Breast epithelium (tissue), 4 donors: ENCODE measurements at places on chromosomes 12 and 14. TPM values are rescaled to one million over a fixed set of nuclear protein-coding genes. Genes with fewer than 3 reads are reported as not detected.
A peak's percentile ranks its signal among the peaks of the same experiment; 100 is the strongest.

- no peaks in the 10 kb centered on the region for H3K27me3 ChIP-seq
- no peak overlapping the region for H3K4me3 ChIP-seq
- H3K36me3 ChIP-seq, result no peaks in the 10 kb centered on the region
- no peak for DNase-seq
Measured at GRCh38 chr12:15830538-15830937, 41.4 kb upstream of the EPS8 start.

DNA sequence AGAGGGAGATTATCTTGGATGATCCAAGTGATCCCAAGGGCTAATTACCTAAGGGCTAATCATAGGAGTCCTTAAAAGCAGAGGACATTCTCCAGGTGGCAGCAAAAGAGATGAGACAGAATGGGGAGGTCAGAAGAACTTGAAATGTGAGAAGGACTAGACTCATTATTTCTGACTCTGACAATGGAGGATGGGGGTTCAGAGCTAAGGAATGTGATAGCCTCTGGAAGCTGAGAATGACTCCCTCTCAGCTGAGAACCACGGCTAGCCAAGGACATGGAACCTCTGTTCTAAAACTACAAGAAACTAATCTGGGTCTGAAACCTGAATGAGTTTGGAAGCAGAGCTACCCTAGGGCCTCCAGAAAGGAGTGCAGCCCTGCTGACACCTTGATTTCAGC is 35.6 kb upstream of the ANKS1B start:
- no peaks in the 10 kb centered on the region for H3K27me3 ChIP-seq
- H3K4me3 ChIP-seq, result no peak overlapping the region
- DNase-seq, result no peak
- H3K27ac ChIP-seq, result no peak overlapping the region

GRCh38 chr14:30260833-30261607 is 297.9 kb upstream of the G2E3 start:
- H3K4me3 ChIP-seq, result no peak overlapping the region
- H3K4me1 ChIP-seq, result no peaks in the 10 kb centered on the region
- H3K36me3 ChIP-seq, result no peaks in the 10 kb centered on the region
- H3K27ac ChIP-seq, result no peak overlapping the region

GRCh38 chr14:74348735-74349463 is 628 bp downstream of the VRTN start:
- H3K27ac ChIP-seq, result no peak overlapping the region
- H3K27me3 ChIP-seq, result no peaks in the 10 kb centered on the region
- no peak for DNase-seq
- H3K4me3 ChIP-seq, result no peak overlapping the region
- H3K36me3 ChIP-seq, result no peaks in the 10 kb centered on the region
- no peaks in the 10 kb centered on the region for H3K4me1 ChIP-seq

DNA sequence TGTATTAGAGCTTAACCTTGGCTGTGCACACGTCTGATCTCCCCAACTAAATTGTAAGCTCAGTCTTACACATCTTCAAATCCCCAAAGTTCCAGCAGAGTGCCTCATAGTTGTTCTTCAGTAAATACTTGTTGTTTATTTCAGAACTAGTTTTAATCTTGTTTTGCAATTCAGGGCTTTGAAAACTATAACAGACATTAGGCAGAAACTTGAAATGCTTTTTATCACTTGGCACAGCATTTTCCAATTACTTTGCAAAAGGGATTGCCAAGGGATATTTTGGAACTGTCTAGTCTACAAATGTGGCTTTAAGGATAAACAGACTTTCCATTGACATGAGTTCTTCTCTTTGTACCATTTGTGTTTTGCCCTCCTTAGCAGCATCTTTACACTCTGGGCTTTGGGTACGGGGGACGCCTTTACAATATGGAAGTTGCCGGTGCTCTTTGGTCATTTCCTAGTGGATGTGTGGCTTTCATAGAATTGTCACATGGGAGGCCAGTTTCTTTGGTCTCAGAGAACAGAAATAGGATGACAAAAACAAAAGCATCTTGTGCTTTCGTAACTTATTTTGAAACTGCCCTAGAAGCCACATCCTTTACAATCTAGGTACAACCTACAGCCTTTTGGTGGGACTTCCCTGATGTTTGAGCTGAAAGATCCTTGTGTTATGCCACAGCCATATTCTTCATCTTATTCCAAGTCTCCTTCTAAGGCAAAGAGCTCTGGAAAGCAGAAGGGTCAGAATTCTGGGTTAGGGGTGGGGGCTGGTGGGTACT is 96.9 kb downstream of the NPAS3 start:
- no peak for DNase-seq
- H3K27me3 ChIP-seq, result no peaks in the 10 kb centered on the region
- no peaks in the 10 kb centered on the region for H3K36me3 ChIP-seq
- no peak overlapping the region for H3K4me3 ChIP-seq

- no peaks in the 10 kb centered on the region for H3K27me3 ChIP-seq
- peak overlapping the region; percentile 48 for H3K27ac ChIP-seq
- H3K4me1 ChIP-seq, result no peaks in the 10 kb centered on the region
Measured at GRCh38 chr12:12839873-12840579, 26.9 kb downstream of the DDX47 start.

DNA sequence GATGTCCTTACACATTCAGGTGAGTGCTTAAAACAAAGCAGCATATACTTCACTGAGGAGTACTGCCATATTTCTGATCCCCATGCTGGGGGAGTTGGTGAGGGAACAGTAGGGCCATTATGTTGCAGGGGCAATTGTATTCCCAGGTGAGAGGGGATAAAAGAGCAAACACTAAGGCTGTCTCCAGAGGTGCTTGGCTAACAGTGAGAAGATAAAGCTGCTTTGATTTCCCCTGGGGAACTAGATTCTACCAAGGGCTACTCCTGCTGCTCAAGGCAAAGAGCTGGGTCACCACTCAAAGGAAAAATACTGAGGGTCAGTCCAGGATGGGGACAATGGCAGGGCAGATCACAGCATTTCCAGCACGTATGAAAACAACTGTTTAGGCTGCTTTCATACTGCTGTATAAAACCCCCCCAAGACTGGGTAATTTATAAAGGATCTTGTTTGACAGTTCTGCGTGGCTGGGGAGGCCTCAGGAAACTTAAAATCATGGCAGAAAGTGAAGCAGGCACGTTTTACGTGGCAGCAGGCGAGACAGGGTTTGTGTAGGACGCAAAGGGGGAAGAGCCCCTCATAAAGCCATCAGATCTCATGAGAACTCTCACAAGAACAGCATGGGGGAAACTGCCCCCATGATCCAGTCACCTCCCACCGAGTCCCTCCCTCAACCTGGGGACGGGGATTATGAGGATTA is 47.8 kb upstream of the OR5AU1 start:
- no peak overlapping the region for H3K27ac ChIP-seq
- H3K4me1 ChIP-seq, result no peaks in the 10 kb centered on the region
- DNase-seq, result no peak
- H3K27me3 ChIP-seq, result no peaks in the 10 kb centered on the region
- peaks cover 1% of the 10 kb centered on the region for H3K36me3 ChIP-seq

DNA sequence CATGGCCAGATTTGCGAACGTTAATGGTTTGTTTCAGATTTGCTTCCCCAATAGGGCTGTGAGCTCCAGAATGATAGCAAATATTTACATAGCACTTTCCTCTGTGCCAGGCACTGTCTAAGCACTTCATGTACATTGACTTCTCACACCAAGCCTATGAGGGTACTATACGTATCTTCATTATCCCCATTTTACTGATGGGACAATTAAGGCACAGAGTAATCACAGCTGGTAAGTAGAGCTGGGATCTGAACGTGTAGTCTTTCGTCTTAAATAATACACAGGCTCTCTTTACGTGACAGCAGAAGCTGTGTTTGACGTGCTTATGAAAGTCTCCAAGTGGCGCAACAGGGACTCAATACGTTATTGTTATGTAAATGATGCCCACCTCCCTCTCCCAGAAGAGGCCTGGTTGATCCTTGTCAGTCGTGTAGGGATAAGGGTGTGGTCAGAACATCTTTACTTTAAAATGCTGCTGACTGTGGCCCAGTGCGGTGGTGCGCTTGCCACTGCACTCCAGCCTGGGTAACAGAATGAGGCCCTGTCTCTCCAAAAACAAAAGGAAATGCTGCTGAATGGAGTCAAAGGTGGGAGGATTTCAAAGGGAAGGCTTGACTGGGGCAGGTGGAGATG is 66.3 kb upstream of the TCL1B start:
- peaks cover 8% of the 10 kb centered on the region for H3K27me3 ChIP-seq
- H3K4me1 ChIP-seq, result no peaks in the 10 kb centered on the region
- no peaks in the 10 kb centered on the region for H3K36me3 ChIP-seq

GRCh38 chr12:129871991-129872972 is 31.5 kb downstream of the TMEM132D start:
- no peak for DNase-seq
- no peak overlapping the region for H3K4me3 ChIP-seq
- no peak overlapping the region for H3K27ac ChIP-seq
- H3K4me1 ChIP-seq, result no peaks in the 10 kb centered on the region
- H3K27me3 ChIP-seq, result no peaks in the 10 kb centered on the region

GRCh38 chr14:92121207-92121669 is 268 bp downstream of the NDUFB1 start:
- no peak for DNase-seq
- H3K27me3 ChIP-seq, result no peaks in the 10 kb centered on the region
- peak overlapping the region; percentile 97 for H3K4me3 ChIP-seq
- no peaks in the 10 kb centered on the region for H3K4me1 ChIP-seq
- H3K36me3 ChIP-seq, result no peaks in the 10 kb centered on the region

GRCh38 chr12:102478405-102479098 is 1.8 kb downstream of the IGF1 start:
- peak overlapping the region; percentile 81 for H3K27ac ChIP-seq
- H3K27me3 ChIP-seq, result no peaks in the 10 kb centered on the region

DNA sequence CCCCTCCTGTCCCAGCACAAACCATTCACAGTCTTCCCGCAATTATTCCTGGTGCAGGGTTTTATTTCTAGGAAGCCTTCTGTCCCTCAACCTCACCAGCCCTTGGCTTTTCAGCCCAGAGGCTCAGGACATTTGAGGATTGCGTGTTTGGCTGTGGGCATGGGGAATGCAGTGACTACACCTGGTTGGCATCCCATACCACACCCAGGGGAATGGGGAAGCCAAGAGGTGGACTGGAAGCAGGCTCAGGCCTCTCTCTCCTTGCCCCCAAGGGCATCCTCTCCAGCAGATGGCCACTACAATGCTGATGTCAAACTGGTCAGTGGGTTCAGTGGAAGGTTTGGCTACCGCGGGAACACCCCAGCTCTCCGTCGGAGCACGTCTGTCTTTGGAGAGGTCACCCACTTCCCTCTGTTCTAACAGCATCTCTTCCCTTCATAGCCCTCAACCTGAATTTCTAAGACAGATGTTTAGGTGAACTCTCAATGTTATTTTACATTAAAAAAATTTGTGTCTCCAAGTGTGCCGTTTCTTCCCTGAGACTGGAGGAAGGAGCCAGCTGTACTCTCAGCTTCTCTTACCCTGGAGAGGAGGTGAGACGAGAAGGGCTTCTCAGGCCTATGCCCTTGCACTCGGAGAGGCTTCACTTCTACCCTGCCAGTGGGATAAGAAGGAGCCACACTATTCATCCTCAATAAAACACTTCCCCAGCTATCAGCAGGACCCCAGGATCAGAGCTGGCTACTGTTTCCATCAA is 35.5 kb downstream of the DCAF4 start:
- H3K4me1 ChIP-seq, result no peaks in the 10 kb centered on the region
- no peaks in the 10 kb centered on the region for H3K36me3 ChIP-seq
- no peak overlapping the region for H3K4me3 ChIP-seq
- peak overlapping the region; percentile 65 for H3K27ac ChIP-seq
- no peaks in the 10 kb centered on the region for H3K27me3 ChIP-seq
- peak; percentile 60 for DNase-seq

DNA sequence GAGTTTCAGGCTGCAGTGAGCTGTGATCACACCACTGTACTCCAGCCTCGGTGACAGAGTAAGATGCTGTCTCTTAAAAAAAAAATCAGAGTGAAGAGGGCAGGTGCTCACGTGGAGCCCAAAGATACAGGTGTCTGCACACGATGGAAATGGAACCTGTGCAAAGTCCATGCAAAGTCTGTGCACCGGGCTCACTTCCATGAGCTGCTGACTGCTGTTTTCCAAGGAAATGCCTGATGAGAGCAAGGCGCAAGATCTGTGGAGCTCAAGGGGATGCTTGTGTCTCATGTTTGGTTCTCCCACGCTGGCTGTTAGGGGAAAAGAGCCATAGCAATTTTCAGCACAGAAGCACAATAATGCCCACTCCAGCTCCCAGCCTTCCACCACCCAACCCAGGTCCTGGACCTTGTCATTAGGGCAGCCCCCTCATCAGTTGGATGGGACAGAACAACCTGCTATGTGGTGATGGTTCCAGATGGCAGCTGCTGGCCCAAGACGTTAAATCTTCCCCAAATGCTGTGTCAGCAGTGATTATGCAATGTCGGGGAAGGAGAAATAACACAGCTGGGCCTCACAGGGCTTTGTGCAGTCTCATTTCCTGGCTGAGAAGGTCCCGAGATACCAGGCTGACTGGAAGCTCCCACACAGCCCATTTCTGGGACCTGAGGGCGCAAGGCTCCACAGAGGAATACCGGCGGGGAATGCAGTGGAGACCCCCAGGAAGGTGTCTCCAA is 27.9 kb upstream of the DICER1 start:
- no peaks in the 10 kb centered on the region for H3K36me3 ChIP-seq
- peaks cover 6% of the 10 kb centered on the region for H3K4me1 ChIP-seq
- no peak overlapping the region for H3K4me3 ChIP-seq
- H3K27me3 ChIP-seq, result no peaks in the 10 kb centered on the region
- H3K27ac ChIP-seq, result peak overlapping the region; percentile 58
- DNase-seq, result no peak

DNA sequence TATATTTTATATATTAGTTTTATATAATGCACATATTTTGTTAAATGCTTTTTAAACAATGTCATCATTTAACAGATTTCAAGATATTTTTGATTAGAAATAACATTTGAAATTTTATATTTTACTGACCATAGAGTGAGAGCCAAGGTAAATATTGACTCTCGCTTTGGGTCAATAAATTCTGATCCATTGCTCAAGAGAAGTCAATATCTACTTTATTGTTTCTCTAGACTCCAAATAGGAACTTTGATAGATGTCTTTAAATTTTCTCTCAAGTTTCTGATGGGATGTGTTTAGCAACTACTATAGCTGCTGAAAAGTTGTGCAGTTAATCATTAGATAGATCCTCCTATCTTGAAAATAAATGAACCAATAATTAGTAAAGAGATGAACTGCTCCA is 61.4 kb upstream of the ATXN7L3B start:
- H3K4me3 ChIP-seq, result no peak overlapping the region
- H3K27me3 ChIP-seq, result no peaks in the 10 kb centered on the region
- no peaks in the 10 kb centered on the region for H3K4me1 ChIP-seq
- no peaks in the 10 kb centered on the region for H3K36me3 ChIP-seq
- no peak overlapping the region for H3K27ac ChIP-seq

- H3K27ac ChIP-seq, result peak overlapping the region; percentile 53
- H3K4me3 ChIP-seq, result no peak overlapping the region
- DNase-seq, result no peak
- peaks cover 5% of the 10 kb centered on the region for H3K36me3 ChIP-seq
Measured at GRCh38 chr12:14442221-14442881, 76.9 kb downstream of the ATF7IP start.

EFS gene
- total RNA-seq, result 15.7 TPM

PIANP gene
- total RNA-seq, result not detected

FAM186B gene
- 0.96 TPM for total RNA-seq

CPNE8 gene
- 29.8 TPM for total RNA-seq

RAD51AP1 gene
- 2.9 TPM for total RNA-seq

KLRB1 gene
- total RNA-seq, result 0.80 TPM

SYNDIG1L gene
- 1.0 TPM for total RNA-seq

CTSG gene
- 25.3 TPM for total RNA-seq

GPHN gene
- total RNA-seq, result 24.9 TPM

CEP170B gene
- total RNA-seq, result 13.8 TPM

AJUBA gene
- total RNA-seq, result 3.2 TPM

CCDC198 gene
- not detected for total RNA-seq

CHMP4A gene
- total RNA-seq, result 85.0 TPM

KRT83 gene
- not detected for total RNA-seq

TMEM229B gene
- total RNA-seq, result 0.64 TPM

PPP4R4 gene
- 7.2 TPM for total RNA-seq

BRMS1L gene
- total RNA-seq, result 9.1 TPM
